ENCODE measurements at places on chromosomes 7 and 10.

DNA sequence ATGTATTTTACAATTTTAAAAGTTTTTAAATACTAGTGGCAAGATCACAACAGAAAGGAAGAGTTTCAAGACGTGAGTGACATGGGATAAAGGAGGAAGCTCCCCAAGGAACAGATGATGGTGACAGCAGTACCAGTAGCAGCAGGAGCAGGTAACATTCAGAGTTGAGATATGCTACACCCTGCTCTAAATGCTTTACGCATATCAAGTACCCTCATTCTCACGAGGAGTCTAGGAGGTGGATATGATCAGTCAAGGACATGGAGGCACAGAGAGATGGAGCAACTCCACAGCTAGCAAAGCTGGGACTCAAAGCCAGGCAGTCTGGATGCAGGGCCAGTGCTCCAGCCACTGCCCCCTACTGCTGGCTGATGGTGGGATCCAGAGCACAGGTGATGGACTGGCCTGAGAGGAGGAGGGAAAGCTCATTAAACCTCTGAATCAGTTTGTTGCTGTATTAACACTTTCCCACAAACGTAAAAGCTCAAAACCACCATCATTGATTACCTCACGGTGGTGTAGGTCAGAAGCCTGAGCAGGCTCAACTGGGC, 17.5 kb downstream of the RP9 start:
- no peak for DNase-seq

DNA sequence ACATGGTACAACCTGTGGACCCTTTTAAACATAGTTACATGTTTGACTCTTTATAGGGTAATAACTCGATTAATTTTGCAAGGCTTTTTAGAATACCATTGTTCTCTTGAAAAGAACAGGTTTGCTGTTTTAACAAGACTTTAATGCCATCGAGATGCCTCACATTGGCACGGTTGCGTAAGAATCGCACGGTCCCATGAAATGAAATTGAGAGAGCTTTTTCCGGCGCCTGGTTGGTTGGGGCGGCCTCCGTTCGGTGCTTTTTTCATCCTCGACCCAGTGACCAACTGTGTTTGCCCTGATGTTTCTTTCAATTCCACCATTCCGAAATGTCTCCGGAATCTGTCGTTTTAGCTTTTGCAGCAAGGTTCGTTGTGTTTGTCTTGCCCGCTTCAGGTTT, 142.4 kb downstream of the CUX1 start:
- DNase-seq, result no peak

GRCh38 chr7:22723637-22724036, 3.4 kb upstream of the IL6 start:
- DNase-seq, result no peak

DNA sequence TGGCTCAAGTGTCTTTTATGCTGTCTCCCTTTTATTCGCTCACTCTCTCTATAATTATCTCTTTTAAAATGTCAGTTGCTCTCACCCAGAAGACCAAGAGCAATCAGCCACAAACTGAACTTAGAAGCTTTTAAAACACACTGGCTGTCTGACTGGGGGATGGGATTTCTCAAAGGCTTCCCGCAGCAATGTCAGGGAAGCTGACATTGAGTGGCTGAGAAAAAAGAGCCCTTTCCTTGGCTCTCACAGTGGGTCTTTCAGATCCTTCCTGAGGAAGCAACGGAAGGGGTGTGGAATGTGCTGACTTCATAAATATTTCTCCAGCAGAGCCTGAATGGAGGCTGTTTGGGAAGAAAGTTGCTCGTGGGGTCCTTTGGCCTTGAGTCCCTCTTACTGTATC, 445.7 kb upstream of the C7orf33 start:
- DNase-seq, result no peak

- DNase-seq, result no peak
Measured at GRCh38 chr7:69295977-69296376, 302.3 kb upstream of the AUTS2 start.

- DNase-seq, result no peak
Measured at GRCh38 chr7:42573881-42574672, 337.1 kb upstream of the GLI3 start.

GRCh38 chr7:74599244-74599643, 58.3 kb upstream of the GTF2I start:
- DNase-seq, result no peak

DNA sequence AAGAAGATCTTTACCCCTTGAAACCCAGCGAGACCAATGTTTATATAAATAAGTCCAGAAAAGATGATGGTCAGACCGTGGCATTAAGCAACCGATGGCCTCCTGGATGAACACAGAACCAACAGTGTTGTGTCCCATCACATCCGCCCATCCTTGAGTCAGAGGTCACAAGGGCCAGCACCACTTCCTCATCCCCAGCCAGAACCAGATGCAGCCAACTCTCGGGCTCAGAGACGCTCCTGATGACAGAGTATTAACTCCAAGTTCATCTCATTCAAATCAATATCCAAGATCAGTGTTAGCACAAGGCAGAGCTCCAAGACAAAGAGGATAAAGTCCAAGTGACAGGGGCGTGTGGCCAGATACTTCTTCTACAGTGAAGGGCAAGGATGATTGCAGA, 63.5 kb downstream of the FAM53B start:
- no peak for DNase-seq

DNA sequence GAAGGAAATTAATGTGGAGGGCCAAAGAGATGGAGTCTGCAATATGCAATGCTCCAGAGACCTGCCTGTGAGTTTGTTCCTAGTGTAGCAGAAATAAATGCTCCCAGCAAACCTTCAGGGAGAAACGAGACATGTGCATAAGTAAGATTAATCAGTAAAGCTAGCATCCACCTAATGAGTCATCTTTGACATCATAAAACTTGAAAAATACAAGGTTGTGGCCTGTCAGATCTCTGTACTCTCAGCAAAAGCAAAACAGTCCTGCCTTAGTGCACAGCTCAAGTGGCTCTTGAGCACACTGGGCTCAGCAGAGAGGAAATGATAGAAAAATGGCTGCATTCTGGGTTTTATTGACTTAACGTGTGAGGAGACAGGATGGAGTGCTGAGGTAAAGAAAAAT, 32.5 kb upstream of the ERCC6 start:
- DNase-seq, result no peak

DNA sequence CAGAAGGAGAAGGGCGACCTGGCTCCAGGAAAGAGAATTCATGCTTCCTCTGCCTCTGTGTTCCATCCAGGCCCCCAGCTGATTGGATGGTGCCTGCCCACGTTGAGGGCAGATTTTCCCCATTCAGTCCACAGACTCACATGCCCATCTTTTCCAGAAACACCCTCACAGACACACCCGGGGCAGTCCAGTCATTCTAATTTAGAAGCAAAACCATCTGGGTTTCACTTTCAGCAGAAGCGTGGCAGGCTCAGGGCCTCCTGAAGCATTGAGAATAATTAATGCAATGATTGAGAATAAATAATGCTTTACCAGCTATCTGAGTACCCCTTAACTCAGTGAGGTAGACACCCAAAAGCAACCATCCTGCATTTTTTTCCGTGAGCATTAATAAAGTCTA, 30.2 kb upstream of the CREB5 start:
- no peak for DNase-seq

- DNase-seq, result no peak
Measured at GRCh38 chr10:49600781-49601400, 9.2 kb upstream of the SLC18A3 start.

- DNase-seq, result no peak
Measured at GRCh38 chr7:141167381-141167964, 93.6 kb downstream of the TMEM178B start.

DNA sequence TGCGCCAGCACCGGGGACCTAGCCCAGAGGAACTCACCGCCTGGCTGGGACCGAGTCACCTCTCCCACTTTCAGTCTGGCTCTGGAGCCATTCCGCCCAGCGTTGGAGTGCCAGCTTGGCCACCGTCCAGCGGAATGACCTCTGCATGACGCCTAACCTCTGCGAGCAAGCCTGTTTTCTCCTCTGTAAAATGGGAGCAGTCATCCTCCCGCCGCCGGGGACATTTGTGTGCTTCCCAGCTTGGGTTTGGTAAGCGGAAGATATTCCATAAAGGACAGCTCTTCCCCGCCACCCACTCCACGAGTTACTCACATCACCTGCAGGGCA, 1.3 kb upstream of the ZCCHC24 start:
- no peak for DNase-seq

- no peak for DNase-seq
Measured at GRCh38 chr7:27239387-27240014, 3.1 kb upstream of the EVX1 start.

- no peak for DNase-seq
Measured at GRCh38 chr10:91634898-91635297, 2.0 kb upstream of the PPP1R3C start.

DNA sequence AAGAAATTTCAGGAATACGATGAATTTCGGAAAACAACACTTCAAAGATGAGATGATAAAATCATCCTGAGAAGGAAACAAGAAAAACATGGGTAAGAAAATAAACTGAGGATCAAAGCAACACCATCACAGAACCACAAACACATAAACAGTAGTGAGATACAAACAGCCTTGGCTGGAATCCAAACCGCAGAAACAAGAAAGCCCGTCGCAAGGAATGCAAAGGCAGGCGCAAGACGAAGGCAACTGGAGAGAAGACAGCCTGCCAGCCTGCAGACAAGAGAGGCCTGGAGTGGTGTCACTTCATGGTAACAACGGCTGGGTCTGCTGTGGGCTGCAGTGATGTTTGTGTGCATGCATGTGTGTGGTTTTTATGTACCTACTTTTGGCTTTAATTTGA, 61.8 kb upstream of the DRGX start:
- DNase-seq, result no peak

GRCh38 chr10:78471723-78472550, 438.3 kb downstream of the RPS24 start:
- no peak for DNase-seq

DNA sequence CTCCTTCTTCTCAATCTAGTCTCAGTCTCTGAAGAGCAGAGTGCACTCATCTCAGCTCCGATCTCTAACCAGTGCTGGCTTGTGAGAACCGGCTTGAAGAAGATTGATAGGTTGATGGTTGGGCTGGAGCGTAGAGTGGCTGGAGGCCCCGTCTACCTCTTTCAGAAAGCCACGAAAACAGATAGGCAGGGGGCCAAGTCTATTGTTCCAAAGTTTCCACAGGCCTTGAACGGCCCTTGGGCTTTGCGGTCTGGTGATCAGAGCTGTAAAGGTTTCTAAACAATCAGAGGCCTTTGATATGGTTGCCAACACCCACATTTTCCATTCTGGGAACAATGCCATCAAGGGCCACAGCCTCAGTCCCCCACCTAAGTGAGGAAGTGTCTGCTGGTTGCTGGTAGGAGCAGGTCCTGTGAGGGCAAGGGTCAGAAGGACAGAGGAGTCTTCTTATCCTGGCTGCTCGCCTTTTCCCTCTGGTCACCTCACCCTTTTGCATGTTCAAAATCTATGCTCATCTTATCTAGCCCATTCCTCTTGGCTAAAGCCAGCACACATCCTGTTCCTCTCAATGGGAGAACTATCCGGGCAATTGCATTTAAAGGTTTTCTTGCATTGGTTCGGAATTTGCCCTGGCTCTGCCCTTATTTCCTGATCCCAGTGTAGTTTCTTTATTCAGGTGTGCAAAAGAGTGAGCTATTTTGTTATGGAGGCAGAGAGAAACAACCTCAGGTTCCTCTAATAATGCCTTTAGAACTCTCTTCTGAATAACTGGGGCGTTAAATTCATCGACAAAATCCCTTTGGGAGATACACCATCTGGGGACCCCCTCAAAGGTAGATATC, 70.3 kb upstream of the KMT2E start:
- peak; percentile 7 for DNase-seq

DNA sequence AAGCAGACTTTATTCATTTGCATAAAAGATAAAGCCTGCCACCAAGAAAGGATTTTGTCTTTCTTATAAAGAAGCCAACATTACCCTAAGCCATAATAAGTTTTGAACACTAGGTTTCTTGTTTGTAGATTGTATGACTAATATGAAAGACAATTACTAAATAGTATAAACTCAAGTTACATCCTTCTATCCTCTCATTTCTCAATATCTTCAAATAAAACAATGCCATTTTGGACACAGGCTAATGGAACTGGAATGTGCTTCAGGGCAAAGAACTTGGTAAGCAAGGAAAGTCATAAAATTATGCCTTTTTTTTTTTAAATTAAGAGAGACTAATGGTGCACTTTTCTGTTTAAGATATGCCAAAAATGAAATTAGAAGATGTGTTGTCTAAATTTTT, 137.7 kb downstream of the DKK1 start:
- no peak for DNase-seq

DNA sequence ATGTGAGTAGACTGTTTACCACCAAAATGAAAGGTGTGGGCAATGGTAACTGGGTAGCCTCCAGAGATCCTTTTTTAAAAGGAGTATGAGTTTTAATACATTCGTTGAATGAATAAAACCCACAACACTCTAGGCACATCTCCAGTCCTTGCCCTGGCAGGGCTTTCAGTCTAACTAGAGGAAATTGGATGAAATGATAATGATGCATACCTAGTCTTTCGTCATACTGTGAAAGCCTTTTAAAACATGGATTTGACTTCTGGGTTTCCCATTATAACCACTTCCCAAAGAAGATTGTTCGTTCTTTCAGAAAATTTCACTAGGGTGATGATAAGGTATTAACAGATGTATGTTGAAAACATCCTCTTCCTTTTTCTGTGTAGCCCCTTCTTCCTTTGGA, 110.8 kb downstream of the REEP3 start:
- no peak for DNase-seq

GRCh38 chr7:50610521-50611277, 45.5 kb upstream of the DDC start:
- DNase-seq, result no peak

GRCh38 chr7:31875424-31875823, 188.4 kb downstream of the PPP1R17 start:
- no peak for DNase-seq

DNA sequence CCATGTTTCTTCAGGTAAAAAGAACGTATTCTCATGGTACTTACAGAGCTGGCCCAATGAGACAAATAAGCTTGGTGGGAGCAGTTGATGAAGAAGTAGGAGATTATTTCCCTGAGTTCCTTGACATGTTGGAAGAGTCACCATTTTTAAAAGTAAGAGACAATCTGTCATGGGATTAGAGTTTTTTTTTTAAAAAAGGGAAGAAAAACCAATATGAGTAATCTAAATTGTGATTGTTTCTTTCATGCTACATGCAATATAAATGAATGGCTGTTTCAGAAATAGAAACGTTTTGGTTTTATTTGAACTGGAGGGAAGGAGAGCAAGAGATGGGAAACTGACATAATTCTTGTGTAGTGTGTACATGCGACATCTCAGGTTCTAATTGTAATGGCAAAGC, 32.8 kb downstream of the TMEM60 start:
- DNase-seq, result no peak

- no peak for DNase-seq
Measured at GRCh38 chr7:155322530-155322929, 24.9 kb downstream of the INSIG1 start.

- DNase-seq, result no peak
Measured at GRCh38 chr10:120719333-120719732, 131.8 kb upstream of the WDR11 start.

Data from stimulated activated CD4-positive, alpha-beta T cell treated with anti-CD3 and anti-CD28 coated beads, TNF-alpha, amount 100 ng/mL, for 1 hour (primary cell).